ENCODE measurements at places on chromosomes 16 and 17. TPM values are rescaled to one million over a fixed set of nuclear protein-coding genes. Genes with fewer than 3 reads are reported as not detected.

The TBX2 gene
- 0.09 TPM for total RNA-seq

The NPIPB4 gene
- total RNA-seq: 16.6 TPM

The MED9 gene
- 13.1 TPM for total RNA-seq

The PIEZO1 gene
- 354 TPM for total RNA-seq

The ASGR1 gene
- 9.5 TPM for total RNA-seq

The CACNA1H gene
- total RNA-seq: 0.05 TPM

The FOXC2 gene
- 8.1 TPM for total RNA-seq

The CAVIN1 gene
- total RNA-seq: 840 TPM

- peak; percentile 67 for DNase-seq
Measured at GRCh38 chr16:67719778-67720144, 645 bp upstream of the GFOD2 start.

DNA sequence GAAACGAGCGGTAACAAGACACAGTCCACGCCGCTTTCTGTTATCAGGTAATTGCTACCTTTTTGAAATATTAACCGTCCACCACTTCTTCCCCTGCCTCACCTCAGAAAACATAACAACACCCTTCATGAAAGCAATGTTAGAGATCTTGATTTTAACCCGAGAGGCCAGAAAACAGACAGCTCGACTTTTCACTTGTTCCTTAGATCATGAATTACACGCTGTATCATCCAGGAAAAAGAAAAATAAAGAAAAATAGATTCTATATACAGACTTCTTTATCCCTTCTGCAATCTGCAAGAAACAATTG is 957.1 kb upstream of the SOX9 start:
- DNase-seq: no peak

DNA sequence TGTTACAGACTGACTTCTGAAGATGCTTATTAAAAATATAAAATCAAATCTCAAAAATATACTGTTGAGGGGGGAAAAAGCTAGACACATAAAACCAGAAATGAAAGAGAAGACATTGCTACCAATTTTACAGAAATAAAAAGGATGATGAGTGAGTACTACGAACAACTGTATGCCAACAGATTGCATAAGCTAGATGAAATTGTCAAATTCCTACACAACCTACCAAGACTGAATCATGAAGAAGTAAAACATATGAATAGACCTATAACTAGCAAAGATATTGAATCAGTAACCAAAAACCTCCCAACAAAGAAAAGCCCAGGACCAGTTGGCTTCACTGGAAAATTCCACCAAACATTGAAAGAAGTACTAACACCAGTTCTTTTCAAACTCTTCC is 3.5 kb upstream of the CAPNS2 start:
- no peak for DNase-seq

DNA sequence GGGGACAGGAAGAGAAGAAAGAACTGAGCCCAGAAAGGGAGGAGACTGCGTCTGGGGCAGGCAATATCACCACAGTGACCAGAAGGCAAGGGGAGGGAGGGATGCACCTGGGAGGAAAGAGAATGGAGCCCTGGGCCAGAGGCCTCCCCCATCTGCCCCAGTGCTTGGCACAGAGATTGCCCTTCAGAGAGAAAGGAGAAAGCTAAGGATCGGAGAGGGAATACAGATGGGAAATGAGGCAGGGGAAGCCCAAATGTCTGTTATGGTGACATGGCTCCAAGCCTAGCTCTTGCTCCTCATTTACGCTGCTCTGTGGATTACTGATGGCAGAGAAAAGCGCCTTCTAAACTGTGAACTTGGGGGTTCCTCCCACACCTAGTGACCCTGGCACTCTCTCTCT is 47.2 kb downstream of the PIPOX start:
- DNase-seq: no peak

DNA sequence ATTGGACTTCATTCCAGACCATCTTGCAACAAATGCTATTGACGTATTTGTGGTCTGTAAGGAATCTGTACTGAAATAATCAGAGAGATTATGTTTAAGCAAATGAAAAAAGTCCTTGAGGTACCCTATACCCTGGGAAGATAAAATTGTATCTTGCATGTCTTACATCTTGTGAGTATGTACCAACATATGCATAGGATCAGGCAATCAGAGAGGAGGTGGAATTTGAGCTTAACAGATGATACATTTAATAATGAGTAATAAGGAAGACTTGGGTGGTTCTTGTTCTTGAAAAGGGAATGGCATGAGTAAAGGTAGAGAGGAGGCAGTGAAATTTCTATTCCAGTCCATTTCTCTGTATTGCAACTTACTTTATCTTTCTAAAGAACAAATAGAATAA is 10.6 kb downstream of the MOSMO start:
- DNase-seq: no peak

GRCh38 chr16:70573451-70574121 is 50.0 kb downstream of the SF3B3 start:
- peak; percentile 99 for DNase-seq

GRCh38 chr17:80137131-80137530 is 9.8 kb downstream of the EIF4A3 start:
- DNase-seq: no peak

DNA sequence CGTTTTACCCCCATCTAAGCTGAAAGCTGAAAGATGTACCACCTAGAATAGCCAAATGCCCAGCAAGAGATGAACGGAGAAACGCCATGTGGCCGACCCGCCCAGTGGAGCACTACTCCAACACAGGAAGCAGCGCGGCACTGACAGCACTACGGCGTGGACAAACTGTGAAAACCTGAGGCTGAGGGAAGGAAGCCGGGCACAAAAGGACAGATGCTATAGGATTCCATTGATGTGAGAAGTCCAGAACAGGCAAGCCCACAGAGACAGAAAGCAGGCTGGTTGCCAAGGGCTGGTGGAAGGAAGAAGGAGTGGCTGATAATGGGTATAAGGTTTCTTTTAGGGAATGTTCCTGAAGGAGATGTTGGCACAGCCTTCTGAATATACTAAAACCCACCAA is 29.4 kb upstream of the SLC38A8 start:
- DNase-seq: peak; percentile 82

DNA sequence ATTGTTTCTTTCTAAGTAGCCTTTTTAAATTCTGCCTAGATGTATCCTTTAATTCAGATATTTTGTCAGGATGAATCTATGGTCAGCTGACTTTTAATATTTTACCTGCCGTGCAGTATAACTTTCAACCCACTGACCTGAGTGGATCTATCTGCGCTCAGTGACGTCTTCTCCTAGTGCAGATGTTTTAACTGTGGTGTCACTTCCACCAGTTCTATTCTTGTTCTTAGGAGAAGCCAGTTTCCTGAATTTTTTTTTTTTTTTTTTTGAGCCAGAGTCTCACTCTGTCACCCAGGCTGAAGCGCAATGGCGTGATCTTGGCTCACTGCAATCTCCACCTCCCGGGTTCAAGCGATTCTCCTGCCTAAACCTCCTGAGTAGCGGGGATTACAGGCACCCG is 5.0 kb upstream of the TM4SF5 start:
- DNase-seq: no peak

DNA sequence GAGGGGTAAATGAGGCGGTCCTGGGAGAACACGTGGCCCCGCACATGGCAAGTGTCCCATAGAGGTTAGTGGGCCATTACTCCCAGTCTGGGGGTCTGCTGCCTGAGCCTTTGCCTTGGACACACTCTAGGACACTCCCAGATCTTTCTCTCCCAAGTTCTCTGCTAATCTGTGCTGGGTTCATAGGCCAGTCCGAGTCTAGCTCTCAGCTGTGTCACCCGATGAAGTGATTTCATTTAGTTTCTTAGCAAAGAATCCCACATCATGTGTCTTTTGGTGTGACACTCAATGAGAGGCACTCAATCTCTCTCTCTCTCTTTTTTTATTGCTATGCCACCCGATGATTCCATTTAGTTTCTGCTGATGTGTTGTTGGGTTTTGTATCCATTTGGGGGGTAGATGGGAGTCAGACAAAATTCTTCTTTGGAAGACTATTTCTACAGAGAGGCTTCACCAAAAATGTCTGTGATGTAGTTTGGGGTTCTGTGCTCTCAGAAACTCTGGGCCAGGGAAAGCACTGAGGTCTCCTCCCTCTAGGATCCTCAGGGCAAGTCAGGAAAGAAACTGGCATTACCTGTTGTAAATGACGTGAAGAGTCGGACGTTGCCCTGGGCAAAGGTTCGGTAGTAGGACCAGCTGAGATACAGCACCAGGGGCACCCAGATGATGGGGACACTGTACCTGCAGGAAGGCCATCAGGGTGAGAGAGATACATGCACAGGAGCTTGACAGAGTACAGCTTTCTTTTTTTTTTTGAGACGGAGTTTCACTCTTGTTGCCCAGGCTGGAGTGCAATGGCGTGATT is 25.2 kb upstream of the MLKL start:
- no peak for DNase-seq

GRCh38 chr17:2264067-2264860 is 39.3 kb downstream of the SMG6 start:
- peak; percentile 39 for DNase-seq

DNA sequence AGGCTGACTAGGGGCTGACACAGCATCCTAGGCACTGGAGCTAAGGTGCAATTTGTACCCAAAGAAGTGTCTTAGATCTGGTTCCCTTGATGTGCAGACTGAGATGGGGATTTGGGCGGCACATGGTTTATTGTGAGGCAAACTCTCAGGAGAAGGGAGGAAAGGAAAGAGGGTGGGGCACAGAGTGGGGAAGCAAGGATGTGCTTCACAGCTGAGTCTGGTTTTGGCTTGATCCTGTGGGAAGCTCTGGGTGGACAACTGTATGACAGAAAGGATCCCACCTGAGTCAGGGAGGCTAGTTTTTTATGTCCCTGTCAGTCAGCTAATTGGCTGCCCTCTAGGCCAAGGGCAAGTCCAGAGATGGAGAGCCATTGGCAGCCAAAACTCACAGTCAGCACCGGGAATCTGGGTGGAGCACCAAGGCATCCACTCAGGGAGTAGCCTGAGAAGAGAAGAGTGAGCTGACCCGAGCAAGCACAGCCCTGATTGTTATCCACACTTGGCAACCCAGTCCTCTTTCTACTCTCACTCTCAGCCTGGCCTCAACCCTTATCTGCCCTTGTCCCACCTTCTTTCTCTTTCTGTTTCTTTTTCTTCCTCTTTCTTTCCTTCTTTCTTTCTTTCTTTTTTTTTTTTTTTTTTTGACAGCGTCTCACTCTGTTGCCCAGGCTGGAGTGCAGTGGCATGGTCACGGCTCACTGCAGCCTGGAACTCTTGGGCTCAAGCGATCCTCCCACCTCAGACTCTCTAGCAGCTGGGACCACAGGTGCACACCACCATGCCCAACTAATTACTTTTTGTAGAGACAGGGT is 12.0 kb downstream of the ARL4D start:
- DNase-seq: no peak

- DNase-seq: no peak
Measured at GRCh38 chr17:69187294-69187693, 41.3 kb downstream of the ABCA10 start.

DNA sequence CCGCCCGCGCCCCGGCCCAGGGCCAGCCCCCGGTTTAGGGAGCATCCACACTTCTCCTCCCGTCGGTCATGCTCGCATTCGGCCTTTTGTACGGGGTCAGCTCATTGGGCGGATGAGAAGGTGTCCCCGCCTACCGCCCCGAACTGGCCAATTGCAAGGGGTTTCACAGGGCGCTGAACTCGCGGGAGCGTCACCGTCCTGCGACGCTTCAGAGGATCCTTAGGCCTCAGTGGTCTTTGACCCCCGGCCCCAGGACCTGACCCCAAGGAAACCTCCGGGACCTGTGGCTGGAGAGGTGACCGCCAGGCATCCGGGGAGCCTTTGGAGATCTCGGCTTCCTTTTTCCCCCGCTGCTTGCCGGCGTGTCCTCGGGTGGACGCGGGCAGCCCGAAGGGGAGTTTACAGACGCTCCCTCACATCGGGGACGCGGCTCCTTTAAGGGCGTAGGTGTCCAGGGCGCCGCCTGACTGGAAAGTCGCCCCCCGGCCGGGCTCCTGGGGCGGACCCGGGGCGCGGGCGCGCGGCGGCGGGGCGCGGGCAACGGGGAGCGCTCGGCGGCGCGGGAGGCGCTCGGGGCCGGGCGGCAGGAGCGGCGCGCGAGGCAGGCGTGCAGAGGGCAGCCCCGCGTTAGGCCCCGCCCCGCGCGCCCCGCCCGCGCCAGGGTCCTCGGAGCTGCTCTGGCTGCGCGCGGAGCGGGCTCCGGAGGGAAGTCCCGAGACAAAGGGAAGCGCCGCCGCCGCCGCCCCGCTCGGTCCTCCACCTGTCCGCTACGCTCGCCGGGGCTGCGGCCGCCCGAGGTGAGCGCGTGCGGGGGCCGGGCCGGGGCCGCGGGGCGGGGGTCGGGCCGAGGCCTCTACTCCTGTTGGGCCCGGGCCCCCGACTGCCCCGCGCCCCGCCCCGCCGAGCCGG is at the start of gene UBE2I:
Gene UBE2I (plus strand): TSS at position 660 of the 909 bp plus-strand sequence. CDS start 4,395 bp downstream, outside the sequence.
- DNase-seq: peak; percentile 99

DNA sequence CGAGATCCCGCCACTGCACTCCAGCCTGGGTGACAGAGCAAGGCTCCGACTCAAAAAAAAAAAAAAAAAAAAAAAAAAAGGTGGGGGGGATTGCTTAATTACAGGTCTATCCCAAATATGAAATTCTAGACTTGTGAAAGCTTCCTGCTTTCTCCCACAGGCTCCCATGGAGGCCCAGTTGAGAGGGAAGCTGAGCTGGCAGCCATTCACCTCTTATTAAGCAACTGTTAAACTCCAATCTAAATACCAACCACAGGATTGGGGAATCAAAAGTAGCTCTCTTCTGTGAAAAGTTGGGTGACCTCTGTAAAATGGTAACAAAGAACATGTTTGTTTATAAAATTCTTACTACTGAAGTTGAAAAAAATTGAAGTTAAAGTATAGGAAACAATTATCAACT is 45.8 kb upstream of the STAC2 start:
- DNase-seq: no peak

DNA sequence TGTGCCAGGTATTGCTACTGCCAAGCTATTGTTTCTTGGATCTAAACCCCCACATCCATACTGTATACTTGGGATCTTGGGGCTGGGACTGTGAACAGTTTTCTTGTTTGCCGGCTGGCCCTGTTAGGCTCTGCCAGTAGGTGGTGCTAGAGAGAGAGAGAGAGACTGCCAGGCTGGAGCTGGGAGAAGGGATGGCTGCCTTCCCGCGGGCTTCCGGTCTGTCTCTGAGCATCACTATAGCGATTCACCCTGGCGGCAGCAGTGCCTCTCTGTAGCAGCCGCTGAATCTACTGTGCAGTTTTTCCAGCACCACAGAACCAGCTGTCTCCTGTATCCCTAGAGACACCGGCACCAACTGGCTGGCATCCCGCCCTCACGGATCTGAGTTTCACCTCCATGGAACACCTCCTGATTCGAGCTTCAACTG is 201.2 kb downstream of the UTP18 start:
- DNase-seq: peak; percentile 71

Data from dermis blood vessel endothelial cell (primary cell).